ENCODE measurements at places on chromosomes 16 and 17.

- H3K4me3 ChIP-seq = no peak overlapping the region
- H3K27me3 ChIP-seq = no peaks in the 10 kb centered on the region
- no peak for DNase-seq
- H3K36me3 ChIP-seq = no peaks in the 10 kb centered on the region
Measured at GRCh38 chr17:10135539-10136257, 62.7 kb downstream of the GAS7 start.

- H3K27me3 ChIP-seq = no peaks in the 10 kb centered on the region
- H3K4me1 ChIP-seq = no peaks in the 10 kb centered on the region
- no peaks in the 10 kb centered on the region for H3K36me3 ChIP-seq
- H3K4me3 ChIP-seq = no peak overlapping the region
- no peak for DNase-seq
Measured at GRCh38 chr17:61420052-61420451, 20.4 kb downstream of the TBX2 start.

DNA sequence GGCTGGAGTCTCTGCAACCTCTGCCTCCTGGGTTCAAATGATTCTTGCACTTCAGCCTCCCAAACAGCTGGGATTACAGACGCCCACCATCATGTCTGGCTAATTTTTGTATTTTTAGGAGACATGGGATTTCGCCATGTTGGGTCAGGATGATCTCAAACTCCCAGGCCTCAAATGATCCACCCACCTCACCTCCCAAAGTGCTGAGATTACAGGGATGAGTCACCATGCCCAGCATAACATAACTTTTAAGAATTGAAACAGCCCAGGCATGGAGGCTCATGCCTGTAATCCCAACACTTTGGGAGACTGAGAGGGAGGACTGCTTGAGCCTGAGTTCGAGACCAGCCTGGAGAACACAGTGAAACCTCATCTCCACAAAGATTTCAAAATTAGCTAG is 2.5 kb downstream of the RSL1D1 start:
- H3K27me3 ChIP-seq = no peaks in the 10 kb centered on the region
- no peak for DNase-seq
- H3K36me3 ChIP-seq = peaks cover 17% of the 10 kb centered on the region

GRCh38 chr17:8935191-8935590 is 30.3 kb downstream of the PIK3R5 start:
- H3K27ac ChIP-seq = peak overlapping the region; percentile 59
- DNase-seq = no peak
- H3K4me1 ChIP-seq = peaks cover 29% of the 10 kb centered on the region
- no peaks in the 10 kb centered on the region for H3K27me3 ChIP-seq

DNA sequence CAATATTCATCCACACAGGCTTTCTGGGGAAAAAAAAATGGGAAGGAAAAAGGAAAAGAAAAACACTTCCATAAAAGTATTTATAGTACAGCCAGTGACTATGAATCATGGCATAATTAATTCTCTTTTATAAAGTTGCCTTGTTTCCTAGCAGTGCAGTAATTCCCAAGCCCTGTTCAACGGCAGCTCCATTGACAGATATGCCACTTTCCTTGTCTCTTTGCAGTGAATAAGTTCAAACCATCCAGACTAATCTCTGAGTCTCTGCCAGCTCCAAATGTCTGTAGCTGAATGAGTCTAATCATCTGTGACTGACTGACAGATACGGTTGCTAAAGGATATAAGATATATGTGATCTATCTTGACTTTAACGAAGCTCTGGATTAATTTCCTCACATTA is 52.9 kb upstream of the KCNJ16 start:
- no peaks in the 10 kb centered on the region for H3K4me1 ChIP-seq
- no peaks in the 10 kb centered on the region for H3K27me3 ChIP-seq
- no peak overlapping the region for H3K4me3 ChIP-seq
- no peaks in the 10 kb centered on the region for H3K36me3 ChIP-seq
- no peak overlapping the region for H3K27ac ChIP-seq
- no peak for DNase-seq

GRCh38 chr16:78317564-78318240 is 218.2 kb downstream of the WWOX start:
- DNase-seq = no peak
- H3K4me1 ChIP-seq = no peaks in the 10 kb centered on the region
- H3K27ac ChIP-seq = no peak overlapping the region
- no peaks in the 10 kb centered on the region for H3K36me3 ChIP-seq

DNA sequence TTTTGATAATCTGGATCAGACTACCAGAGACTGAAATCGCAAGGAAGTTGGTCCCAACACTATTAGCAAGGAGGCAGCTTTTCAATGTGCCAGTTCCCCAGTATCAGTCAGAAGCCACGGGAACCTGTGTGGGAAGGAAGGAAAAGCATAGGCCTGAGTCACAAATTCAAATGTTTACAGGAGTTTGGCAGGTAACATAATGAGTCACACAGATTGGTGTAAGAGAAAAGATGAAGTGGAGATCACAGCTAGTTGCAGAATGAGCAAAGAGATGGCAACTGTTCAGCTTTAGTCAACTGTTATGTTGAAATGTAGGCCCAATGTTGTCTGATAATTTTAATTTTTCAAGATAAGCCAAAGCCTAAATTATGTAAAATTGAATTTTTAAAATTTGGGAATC is 28.1 kb upstream of the ITGA2B start:
- peaks cover 25% of the 10 kb centered on the region for H3K4me1 ChIP-seq
- H3K27ac ChIP-seq = peak overlapping the region; percentile 64
- DNase-seq = peak; percentile 51
- H3K4me3 ChIP-seq = no peak overlapping the region

DNA sequence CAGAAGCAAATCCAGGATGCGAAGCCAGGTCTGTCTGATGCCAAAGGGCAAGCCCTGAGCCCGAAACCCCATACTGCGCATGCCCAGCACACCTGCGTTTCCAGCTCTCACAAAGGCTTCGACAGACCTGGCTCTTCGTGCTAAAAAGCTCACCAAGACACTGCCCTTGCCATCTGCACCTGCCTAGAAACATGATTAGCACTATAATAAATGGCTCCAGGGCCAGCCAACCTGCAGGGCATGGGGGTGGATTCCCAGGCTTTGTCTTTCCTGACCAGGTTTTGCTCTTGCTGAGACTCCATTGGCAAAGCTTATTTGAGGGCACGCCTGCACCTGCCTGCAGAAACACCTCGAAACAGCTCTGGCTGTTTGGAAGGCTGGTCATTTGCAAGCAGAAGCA is 14.4 kb upstream of the PLD6 start:
- no peak overlapping the region for H3K27ac ChIP-seq
- no peaks in the 10 kb centered on the region for H3K4me1 ChIP-seq
- no peaks in the 10 kb centered on the region for H3K27me3 ChIP-seq
- DNase-seq = no peak
- H3K36me3 ChIP-seq = peaks cover 16% of the 10 kb centered on the region

- no peaks in the 10 kb centered on the region for H3K36me3 ChIP-seq
- H3K4me3 ChIP-seq = peak overlapping the region; percentile 62
- H3K4me1 ChIP-seq = peaks cover 65% of the 10 kb centered on the region
Measured at GRCh38 chr17:16987830-16988601, 16.1 kb upstream of the TNFRSF13B start.

GRCh38 chr16:80718480-80719220 is 85.7 kb downstream of the CDYL2 start:
- H3K27me3 ChIP-seq = no peaks in the 10 kb centered on the region
- H3K36me3 ChIP-seq = no peaks in the 10 kb centered on the region
- peaks cover 19% of the 10 kb centered on the region for H3K4me1 ChIP-seq
- no peak overlapping the region for H3K27ac ChIP-seq
- no peak overlapping the region for H3K4me3 ChIP-seq
- no peak for DNase-seq
